Mesothelial cell of epicardium (in vitro differentiated cells): ENCODE measurements at places on chromosomes 16 and 17.

- no peak for DNase-seq
Measured at GRCh38 chr16:58127634-58128033, 1.5 kb downstream of the CFAP20 start.

GRCh38 chr17:15261802-15262290 lies 3.3 kb downstream of the PMP22 start:
- no peak for DNase-seq

DNA sequence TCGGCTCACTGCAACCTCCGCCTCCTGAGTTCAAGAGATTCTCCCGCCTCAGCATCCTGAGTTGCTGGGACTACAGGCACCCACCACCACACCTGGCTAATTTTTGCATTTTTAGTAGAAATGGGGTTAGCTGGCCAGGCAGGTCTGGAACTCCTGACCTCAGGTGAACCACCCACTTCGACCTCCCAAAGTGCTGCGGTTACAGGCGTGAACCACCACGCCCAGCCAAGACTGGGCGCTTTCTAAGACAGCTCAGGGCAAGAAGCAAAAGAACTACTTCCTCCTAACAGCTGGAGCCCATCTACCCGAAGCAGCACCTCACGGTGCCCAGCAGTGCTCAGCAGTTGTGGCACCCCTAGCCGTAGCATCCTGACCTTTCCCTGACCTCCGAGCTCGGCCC lies 109.4 kb downstream of the ZNF423 start:
- DNase-seq = no peak

GRCh38 chr16:27425961-27426360 lies 24.0 kb downstream of the IL21R start:
- DNase-seq = peak; percentile 2

GRCh38 chr17:49146620-49147306 lies 14.2 kb downstream of the B4GALNT2 start:
- no peak for DNase-seq

GRCh38 chr16:84687715-84688114 lies 12.1 kb upstream of the USP10 start:
- DNase-seq = no peak
